M059J (cell line): ENCODE measurements at places on chromosomes 6 and 20.

GRCh38 chr6:54784011-54784410, 62.6 kb upstream of the FAM83B start:
- DNase-seq: peak; percentile 3

GRCh38 chr20:1310506-1311190, 18.3 kb downstream of the SDCBP2 start:
- no peak for DNase-seq

DNA sequence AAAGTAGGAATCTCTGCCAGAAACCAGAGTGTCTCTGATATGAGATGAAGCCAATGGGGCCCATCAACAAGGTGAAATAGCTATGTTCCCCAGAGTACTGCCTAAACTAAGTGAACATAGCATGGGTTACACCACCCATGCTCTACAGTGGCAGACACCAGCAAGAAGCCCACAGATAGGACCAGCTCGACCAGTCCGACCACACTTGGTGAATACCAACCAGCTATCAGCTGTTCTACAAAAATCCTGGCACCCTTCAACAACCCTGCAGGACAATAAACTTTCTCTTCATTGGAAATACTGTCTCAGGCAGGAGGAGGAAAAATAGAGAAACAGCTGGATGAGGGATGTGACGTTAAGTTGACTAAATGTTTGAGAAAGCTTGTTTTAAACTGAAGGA, 311.4 kb downstream of the EPM2A start:
- DNase-seq: no peak

DNA sequence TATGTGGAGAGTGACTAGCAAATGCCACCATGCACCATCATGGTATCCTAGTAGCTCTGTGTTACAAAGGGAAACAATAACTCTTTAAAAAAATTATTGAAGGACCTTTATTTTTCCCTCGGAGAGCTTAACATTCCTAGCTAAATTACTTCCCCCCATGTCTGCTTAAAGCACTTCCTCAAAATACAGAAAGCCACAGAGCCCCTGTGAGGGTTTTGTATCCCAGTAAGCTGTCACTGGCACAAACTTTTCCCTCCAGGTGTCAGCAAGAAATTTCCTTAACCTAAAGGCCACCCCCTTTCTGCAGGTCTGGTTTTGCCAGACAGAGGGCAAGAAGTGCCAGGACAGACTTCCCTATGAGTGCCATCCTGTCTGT, 340.0 kb upstream of the PRDM1 start:
- no peak for DNase-seq

- DNase-seq: peak; percentile 84
These were observed 271.2 kb downstream of the PRL start for GRCh38 chr6:22025468-22026163.

GRCh38 chr6:153702671-153703070, 336.4 kb upstream of the OPRM1 start:
- DNase-seq: peak; percentile 48

DNA sequence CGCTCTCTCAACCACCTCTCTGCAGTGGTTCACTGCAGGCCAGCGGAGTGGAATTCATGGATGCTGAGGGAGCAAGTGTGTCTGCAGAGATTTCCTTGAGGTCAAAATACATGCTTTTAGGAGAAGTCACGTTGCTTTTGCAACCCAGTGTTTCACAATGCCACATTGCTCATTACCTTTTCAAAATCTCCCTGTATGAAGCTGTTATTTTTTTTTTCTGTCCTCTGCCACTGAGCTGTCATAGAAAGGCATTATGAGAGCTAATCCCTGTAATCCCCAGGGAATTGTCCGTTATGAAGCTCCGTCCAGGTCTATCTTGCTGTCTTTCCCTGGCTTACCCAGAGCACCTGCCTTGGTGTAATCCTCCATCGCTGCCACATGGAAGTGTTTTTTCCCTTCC, 60.5 kb upstream of the SLC22A23 start:
- DNase-seq: peak; percentile 92

DNA sequence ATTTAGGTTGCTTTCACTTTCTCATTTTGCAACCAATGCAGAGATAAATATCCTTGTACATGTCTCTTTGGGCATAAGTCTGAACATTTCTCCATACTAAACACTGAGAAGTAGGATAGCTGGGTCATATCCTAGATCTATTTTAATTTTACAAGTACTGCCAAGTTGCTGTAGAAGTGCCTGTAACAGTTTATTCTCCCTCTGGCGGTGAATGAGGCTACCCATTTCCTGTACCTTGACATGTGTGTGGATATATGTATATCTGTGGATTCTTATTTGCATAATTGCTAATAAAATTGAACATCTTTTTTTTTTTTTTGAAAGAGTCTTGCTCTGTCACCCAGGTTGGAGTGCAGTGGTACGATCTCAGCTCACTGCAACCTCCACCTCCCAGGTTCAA, 48.0 kb upstream of the PNRC1 start:
- DNase-seq: no peak

DNA sequence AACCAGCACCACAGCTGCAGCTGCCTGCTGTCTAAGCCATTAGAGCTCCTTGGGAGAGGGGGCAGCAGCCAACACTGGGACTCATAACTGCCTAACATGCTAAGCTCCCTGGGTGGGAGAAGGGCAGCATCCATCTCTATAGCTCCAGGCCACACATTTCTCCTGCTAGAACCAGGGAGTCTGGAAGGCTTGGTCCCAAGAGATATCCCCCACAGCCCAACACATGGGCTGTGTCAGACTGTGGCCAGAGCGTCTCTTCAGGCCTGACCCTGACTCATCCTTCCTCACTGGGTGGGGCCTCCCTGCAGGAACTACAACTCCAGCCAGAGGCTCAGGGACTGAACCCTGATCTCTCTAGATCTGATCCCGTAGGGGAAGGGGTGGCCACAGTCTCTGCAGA, 411.1 kb downstream of the HDGFL1 start:
- DNase-seq: peak; percentile 47

- DNase-seq: peak; percentile 55
These were observed 184.0 kb downstream of the GPX5 start for GRCh38 chr6:28709478-28710349.

GRCh38 chr6:101263596-101263995, 129.9 kb upstream of the GRIK2 start:
- DNase-seq: no peak

- no peak for DNase-seq
These were observed 96.2 kb upstream of the CNR1 start for GRCh38 chr6:88262332-88262731.

DNA sequence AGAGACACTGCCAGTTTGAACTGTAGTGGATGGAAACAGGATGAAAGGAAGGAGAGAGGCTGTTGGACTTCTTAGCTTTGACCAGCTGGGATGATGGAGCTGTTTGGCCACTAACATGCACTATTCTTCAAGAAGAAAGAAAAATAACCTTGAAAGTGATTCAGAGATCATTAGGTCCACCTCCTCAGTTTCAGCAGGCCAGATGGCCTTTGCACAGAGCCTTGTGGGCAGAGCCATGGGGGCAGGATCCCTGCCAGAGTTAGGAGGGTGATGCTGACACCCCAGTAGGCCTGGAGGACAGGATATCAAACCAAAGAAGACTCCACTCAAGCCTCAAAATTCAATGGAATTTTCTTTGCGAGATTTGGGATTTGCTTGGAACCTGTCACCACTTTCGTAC, 74.5 kb upstream of the TMEM181 start:
- peak; percentile 10 for DNase-seq

DNA sequence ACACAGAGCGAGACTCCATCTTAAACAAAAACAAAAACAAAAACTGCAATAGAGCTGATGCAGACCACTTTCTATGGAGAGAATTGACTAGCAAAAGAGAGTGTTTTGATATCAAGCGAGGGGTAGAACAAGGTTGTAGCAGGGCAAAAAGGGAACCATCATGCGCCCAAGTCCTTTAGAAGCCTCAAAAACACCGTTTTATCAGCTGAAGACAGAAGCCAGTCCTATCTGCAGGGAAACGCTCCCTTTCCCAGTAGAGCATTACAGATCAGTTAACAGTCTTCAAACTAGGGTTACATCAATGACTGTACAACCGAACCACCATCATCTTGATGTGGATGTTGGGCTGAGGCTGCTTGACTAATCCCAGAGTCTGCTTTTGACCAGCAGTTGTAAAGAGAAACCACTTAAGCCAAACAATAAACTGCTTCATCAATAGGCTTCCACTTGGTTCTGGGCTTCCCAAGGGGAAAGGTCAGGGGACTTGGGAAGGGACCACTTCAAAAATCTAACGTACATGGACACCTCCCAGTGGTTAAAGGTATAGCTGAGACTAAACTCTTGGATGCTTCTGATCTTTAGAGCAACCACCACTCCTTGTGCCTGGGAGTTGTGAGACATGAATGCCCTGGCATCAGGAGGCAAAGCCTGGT, 59.6 kb upstream of the SPDEF start:
- no peak for DNase-seq

DNA sequence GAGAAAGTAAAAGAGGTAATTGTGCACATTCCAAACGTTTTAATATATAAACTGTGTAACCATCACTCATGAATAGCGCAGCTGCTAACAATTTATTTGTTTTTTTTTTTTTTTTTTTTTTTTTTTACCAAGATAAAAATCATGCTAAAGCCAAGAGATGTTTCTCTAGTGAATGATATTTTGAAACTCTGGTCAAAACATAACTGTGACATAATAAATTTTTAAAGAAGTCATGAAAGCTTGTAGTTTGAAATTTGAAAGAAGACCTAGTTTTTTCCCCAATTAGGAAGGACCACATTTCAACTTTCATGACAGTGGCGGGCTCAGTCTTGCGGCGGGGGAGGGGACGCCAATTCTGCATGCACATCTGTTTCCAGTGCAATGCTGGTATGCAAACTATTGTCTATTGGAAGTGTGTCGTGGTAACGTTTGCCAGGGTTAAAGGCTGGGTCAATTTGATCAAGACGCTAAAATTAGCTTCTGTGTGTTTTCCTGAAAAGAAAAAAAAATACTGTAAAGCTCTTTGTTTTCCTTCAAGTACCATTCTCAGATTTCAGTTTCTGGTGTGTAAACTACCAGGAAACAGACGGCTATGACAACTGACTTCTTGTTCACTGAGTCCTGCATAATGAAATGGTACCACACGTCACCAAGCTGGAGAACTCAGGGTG, 211.9 kb downstream of the FOXC1 start:
- peak; percentile 45 for DNase-seq

GRCh38 chr6:139990026-139990686, 615.7 kb upstream of the CITED2 start:
- DNase-seq: no peak

DNA sequence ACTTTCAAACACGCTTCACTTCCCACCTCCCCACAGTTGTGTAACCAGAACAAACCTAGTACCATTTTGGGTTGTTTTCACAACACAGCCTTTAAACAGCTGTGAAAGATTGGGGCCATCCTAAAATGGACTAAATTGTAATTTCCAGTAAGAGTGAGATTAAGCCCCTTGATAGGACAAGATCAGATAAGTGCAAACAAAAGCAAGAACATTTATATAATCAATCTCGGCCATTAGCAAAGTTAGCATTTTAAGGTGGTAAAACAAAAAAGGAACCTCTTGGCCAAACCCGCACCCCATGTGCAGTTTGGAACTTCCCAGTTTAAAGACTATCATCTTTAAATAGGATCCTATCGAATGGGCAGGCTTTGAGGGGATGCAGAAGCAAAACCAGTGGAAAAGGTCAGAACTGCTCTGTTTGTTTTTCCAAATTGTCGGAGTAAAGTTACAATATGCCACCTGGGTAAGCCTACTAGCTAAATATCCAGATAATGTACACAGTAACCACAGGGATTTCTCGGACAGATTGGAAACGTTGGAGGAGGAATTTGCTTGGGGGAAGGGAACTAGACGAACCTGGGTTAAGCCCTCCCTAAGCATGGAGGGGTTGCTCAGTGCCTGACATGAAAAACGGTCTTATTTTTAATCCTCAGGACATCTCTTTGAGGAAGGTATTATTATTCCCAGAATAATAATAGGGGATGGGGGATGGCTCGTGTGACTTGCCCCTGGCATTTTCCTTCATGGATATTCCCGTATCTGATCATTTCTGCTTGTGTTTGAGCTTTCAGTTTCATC, 159.8 kb upstream of the SALL4 start:
- DNase-seq: no peak

- DNase-seq: peak; percentile 8
These were observed 61.2 kb upstream of the RNF217 start for GRCh38 chr6:124901084-124901483.

- DNase-seq: no peak
These were observed 549.8 kb downstream of the LMBRD1 start for GRCh38 chr6:69246983-69247382.

GRCh38 chr20:19670829-19671228, 87.2 kb upstream of the RIN2 start:
- DNase-seq: no peak

- no peak for DNase-seq
These were observed 195.0 kb upstream of the MAN1A1 start for GRCh38 chr6:119544325-119545175.

GRCh38 chr20:46767127-46767761, 57.8 kb downstream of the SLC2A10 start:
- peak; percentile 57 for DNase-seq

GRCh38 chr20:9742821-9743220, 96.1 kb downstream of the PAK5 start:
- DNase-seq: no peak

DNA sequence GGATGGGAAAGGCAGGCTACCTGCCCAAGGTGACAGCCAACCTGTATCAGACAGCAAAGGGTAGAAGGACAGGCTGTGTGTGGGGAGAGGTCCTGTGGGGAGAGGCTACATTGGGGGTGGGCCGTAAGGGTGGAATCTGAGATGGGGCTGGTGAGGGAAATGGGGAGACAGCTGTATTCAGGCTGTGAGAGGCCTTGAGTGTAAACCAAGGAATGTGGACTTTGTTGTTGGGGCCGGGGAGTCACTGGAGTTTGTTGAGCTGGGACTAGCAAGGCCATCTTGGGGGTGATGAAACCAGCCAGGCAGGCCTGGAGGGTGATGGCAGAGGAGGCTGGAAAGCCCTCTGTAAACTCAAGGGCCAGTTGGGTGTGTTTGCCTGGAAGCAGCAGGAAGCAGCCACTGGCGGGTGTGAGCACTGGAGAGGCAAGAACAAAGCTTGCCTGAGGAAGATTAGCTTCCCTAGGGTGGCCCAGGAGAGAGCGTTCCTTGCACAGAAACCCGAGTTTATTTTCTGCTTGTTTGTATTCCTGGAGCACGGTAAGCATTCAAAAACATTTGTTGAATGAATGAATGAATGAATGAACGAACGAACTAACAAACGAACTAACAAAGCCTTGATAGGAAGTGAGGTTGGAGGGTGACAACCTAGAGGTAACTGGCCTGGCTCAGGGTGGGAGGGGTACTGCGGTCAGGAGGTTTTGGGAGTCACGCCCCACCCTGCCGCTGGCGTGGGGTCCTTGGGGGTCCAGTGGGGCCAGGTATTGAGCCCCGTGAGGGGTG, 18.9 kb downstream of the TTBK1 start:
- DNase-seq: peak; percentile 17

- DNase-seq: no peak
These were observed 47.6 kb upstream of the NOTCH4 start for GRCh38 chr6:32271429-32271828.

DNA sequence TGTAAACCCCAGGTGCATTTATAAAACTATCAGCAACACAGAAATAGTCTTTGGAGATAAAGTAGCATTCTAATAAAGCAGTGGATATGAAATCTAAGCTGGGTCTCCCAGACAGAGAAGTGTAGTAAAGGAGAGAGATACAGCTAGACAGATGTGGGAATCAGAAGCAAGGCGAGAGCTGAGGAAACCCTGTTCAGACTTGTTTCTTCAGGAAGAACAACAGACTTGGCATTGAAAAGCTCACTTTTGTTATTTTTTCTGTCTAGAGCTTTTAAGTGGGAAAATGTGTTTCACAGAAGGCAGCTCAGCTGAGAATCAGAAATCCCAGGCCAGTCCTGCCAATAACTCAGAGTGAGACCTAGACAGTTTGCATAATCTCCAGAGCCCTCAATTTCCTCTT, 52.9 kb downstream of the SLC35B3 start:
- no peak for DNase-seq
